ENCODE measurements at places on chromosomes 7 and 10. TPM values are rescaled to one million over a fixed set of nuclear protein-coding genes. Genes with fewer than 3 reads are reported as not detected.

The EGFR gene
- total RNA-seq: 18.6 TPM

The DNAJC12 gene
- total RNA-seq: 9.3 TPM

The AMZ1 gene
- 0.13 TPM for total RNA-seq

The HABP2 gene
- not detected for total RNA-seq

The GJD4 gene
- not detected for total RNA-seq

DNA sequence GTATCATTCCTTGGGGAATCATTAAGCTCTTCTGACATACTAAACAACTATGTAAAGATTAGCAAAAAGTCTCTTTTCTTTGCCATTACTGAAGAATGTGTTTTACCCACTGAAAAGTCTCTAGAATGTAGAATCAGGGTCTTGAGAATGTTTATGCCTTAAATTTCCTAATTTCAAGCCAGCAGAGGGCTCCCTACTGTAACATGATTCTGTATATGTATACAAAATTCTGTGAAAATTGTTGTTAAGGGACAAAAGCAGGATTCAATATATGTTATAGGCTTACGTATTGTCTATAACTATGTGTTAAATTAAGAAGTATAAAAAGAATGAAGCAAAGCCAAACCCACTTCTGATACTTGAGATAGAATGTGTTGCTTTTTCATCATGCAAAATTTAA is 296.9 kb upstream of the DGKB start:
- no peak overlapping the region for H3K4me3 ChIP-seq
- H3K27me3 ChIP-seq: no peaks in the 10 kb centered on the region
- H3K27ac ChIP-seq: no peak overlapping the region
- DNase-seq: no peak

GRCh38 chr7:38839851-38840250 is 69.1 kb downstream of the VPS41 start:
- no peak overlapping the region for H3K4me3 ChIP-seq
- no peaks in the 10 kb centered on the region for H3K36me3 ChIP-seq
- no peak for DNase-seq
- H3K4me1 ChIP-seq: no peaks in the 10 kb centered on the region

- H3K4me1 ChIP-seq: peaks cover 14% of the 10 kb centered on the region
- no peak overlapping the region for H3K27ac ChIP-seq
- peaks cover 4% of the 10 kb centered on the region for H3K27me3 ChIP-seq
- no peak overlapping the region for H3K4me3 ChIP-seq
- no peaks in the 10 kb centered on the region for H3K36me3 ChIP-seq
Measured at GRCh38 chr7:29340696-29341095, 146.1 kb downstream of the CHN2 start.

DNA sequence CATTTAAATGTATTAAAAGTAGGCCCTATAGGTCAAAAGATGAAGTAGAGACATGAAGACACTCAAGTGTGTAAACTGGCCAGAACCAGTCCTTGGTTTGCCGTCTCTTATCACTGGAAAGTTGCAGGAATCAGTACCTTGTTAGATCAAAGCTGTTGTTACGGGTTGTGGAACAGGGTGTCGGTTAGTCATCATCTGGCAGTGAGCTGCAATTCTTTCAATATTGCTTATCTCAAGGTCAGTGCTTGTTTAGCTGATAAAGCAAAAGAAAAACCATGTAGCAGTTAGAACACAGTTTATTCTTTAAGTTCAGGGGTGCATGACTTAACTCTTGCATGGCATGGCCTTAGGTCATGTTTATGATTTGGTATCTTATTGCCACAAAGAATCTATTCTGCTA is 10.0 kb upstream of the SLC13A1 start:
- H3K27ac ChIP-seq: no peak overlapping the region
- H3K4me3 ChIP-seq: no peak overlapping the region
- peaks cover 1% of the 10 kb centered on the region for H3K36me3 ChIP-seq
- peaks cover 5% of the 10 kb centered on the region for H3K4me1 ChIP-seq
- no peak for DNase-seq

- no peak overlapping the region for H3K4me3 ChIP-seq
- no peak overlapping the region for H3K27ac ChIP-seq
- H3K27me3 ChIP-seq: peaks cover 6% of the 10 kb centered on the region
- no peak for DNase-seq
- no peaks in the 10 kb centered on the region for H3K36me3 ChIP-seq
- H3K4me1 ChIP-seq: no peaks in the 10 kb centered on the region
Measured at GRCh38 chr7:157875230-157876179, 538.7 kb downstream of the DNAJB6 start.

DNA sequence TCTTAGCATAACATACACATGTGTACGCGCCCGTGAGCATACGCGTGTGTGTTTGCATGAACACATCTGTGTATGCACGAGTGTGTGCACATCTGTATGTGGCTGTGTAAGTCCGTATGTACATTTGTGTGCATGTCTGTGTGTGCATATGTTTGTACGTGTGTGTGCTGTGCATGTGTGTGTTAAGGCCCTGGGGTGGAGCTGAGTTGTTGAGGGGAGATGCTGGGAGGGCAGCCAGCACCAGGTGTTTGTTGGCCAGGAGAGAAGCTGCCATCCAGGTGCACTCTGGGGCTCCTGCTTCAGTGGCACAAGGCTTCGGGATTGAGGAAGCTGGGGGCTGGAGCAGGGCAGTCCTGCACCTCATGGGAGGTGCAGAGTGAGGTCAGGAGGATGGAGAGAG is 85.0 kb downstream of the BMS1 start:
- H3K4me3 ChIP-seq: no peak overlapping the region
- no peak overlapping the region for H3K27ac ChIP-seq
- no peaks in the 10 kb centered on the region for H3K36me3 ChIP-seq
- H3K4me1 ChIP-seq: no peaks in the 10 kb centered on the region
- H3K27me3 ChIP-seq: peaks cover 50% of the 10 kb centered on the region
- no peak for DNase-seq

DNA sequence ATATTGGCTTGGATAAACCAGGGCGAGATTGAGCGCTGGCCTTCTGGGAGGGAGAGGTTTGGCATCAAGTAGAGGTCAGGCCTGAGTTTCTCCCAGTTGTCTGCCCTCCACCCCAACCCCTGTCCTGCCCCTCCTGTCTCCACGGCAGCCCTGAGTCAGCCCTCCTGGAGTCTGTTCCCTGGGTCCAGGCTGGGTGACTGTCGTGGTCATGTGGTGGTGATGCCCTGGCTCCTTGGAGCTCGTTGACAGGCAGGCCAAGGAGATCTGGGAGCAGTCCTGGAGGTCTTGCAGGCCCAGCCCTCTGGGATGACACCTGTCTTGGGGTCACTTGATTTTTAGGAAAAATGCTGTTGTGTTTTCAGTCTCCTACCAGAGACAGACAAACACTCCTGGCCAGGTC is 53.6 kb upstream of the PODXL start:
- no peak for DNase-seq
- no peak overlapping the region for H3K27ac ChIP-seq
- H3K27me3 ChIP-seq: no peaks in the 10 kb centered on the region
- H3K4me3 ChIP-seq: no peak overlapping the region

Measured in mesothelial cell of epicardium (in vitro differentiated cells).